ENCODE measurements at places on chromosomes 16 and 17.

GRCh38 chr17:44348234-44348987, 3.3 kb downstream of the GRN start:
- peak; percentile 33 for DNase-seq

DNA sequence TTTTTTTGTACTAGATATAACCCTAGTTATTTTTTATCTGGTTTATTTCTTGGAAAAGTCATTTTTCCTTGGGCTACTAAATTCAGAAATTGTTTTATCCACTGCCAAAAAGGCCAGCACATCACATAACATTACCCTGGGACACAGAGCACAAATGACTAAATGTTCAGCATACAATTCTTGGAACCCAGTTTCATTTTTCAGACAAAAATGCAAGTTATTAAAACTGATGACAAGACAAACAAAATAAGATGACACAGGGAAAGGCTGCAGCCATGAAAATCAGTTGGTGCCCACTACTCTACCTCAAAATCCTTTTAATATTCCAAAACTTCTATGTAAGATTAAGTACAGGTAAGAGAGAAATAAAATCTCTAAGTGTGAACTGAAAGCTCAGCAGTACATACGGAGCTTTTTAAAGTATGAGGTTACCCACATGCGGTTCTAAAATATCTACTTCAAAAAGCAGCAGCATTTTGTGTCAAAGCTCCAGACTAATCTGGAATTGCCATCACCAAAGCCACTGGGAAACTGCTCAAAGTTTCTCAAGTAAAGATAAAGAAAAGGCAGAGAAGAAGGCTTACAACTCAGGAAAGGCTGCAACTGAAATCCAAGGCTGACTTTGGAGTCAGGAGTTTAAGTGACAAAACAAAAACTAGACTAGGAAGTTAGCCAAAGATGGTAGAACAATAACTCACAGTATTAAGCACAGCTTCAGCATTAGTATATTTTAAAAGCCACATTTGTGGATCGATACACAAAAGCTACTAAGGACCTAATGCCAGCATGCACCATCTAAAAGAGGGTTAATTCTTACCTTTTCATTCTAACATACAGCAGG, 41.4 kb downstream of the AP1G1 start:
- no peak for DNase-seq

DNA sequence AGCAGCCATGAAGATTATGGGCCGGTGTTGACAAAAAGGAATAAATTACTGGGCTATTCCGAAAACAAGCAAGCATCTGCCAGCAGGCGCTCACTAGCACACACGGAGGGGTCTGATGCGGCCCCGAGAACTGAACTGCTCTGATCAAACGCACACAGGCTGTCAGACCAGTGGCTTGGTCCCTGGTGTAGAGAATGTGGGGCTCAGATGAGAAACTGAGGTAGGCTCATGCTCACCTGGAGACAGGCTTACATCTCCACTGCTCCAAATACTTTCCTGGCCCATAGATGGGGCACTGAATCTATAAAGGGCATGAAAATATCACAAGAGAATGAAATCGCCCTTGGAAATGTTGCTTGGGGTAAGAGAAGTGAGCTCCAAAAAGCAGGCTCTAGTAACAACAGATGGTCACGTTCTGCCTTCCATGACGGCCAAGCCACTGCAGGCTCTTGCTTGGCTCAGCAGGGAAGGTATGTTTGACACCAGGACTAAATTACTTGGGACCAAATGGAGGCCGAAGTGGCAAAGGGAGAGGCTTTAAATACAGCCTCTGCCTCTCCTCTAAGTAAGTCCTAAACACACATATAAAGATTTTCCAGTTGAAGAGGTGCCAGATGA, 5.4 kb downstream of the ABR start:
- DNase-seq, result no peak

DNA sequence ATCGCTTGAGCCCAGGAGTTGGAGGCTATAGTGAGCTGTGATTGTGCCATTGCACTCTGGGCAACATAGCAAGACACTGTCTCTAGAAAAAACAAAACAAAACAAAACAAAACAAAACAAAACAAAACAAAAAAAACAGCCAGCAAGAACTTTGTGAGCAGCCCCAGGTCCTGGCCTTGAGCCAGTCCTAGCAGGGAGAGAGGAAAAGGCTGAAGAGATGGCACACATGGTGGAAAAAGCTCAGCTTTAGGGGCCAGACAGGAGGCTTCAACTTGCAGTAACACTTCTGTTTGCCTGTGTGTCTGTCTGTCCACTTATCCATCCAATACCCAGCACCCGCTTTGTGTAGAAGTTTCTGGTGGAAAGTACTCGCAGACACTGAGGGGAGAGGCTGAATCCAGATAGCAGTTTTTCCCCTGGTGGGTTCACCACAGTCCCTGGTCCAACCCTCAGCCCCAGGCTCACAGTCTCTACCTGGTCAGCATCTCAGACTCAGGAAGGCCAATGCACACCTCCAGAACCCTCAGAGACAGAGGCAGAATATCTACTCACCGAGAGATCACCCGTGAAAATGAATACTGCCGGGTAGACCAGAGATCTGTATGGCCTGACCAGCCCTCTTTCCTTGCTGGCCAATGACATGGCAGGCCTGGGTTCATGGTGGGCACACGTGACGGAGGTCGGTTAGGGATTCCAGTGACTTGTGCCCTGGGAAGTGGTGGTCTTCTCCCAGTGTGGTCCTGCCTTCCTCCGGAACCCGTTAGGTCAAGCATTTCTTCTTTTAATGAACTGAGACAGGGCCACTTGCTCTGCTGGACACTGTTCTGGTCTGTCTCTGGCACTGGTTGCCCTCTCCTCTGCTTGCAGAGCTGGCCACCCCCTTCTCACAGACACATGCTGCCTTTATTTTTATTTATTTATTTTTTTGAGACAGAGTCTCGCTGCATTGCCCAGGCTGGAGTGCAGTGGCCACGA, 79.5 kb upstream of the DNAJA2 start:
- no peak for DNase-seq

GRCh38 chr16:73217654-73218053, 169.7 kb upstream of the ZFHX3 start:
- no peak for DNase-seq

- DNase-seq, result peak; percentile 66
These were observed 8.1 kb downstream of the CES4A start for GRCh38 chr16:66996324-66996982.

DNA sequence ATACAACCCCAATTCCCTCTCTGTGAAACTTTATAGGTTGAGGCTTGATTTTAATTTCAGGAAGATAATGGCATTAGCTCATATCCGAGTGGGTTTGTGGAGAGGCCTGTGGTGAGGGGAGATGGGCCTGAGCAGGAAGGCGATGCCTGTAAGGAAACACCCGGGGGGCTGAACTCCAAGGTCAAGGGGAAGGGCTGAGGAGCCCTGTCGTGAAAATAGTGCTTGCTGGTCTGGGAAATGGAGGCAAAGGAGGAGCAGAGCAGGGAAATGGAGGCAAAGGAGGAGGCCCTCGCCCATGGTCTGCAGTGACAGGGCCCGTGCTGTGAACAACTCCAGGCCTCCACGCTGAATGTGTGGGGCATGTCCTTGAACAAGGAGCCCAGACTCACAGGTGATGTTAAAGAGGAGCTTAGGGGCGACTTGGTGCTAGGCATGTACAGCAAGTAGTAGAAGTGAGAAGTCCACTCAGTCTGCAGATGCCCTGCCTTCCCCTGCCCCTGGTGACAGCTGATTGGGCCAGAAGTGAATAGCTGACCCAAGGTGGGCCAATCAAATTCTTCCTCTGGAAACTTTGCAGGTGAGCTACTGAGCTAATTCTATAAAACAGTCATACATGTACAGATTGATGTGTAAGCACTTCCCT, 38.1 kb downstream of the MRPS23 start:
- DNase-seq, result no peak

DNA sequence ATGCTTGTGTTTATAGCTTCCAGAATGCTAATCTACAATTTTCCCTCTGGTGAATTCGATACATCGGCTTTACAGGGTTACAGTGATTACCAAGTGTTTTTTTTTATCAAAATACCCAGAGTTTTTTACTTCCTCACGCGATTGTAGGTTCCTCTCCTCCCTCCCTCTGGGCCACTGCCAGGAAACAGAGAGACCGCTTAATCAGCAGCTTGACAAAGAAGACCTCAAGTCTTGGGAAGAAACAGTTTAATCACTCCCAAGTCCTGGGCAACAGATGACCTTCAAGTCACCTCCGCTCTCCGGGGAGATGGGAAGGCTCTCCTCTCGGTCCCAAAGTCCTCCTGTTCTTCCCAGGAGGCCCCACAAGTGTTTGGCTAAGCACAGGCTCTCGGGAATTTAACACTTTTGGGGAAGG, 23.5 kb downstream of the SMTNL2 start:
- DNase-seq, result peak; percentile 67

- DNase-seq, result no peak
These were observed 814 bp upstream of the KDM6B start for GRCh38 chr17:7833011-7833794.

Data from fibroblast of lung (primary cell).